ENCODE measurements at places on chromosomes 5 and 9.

DNA sequence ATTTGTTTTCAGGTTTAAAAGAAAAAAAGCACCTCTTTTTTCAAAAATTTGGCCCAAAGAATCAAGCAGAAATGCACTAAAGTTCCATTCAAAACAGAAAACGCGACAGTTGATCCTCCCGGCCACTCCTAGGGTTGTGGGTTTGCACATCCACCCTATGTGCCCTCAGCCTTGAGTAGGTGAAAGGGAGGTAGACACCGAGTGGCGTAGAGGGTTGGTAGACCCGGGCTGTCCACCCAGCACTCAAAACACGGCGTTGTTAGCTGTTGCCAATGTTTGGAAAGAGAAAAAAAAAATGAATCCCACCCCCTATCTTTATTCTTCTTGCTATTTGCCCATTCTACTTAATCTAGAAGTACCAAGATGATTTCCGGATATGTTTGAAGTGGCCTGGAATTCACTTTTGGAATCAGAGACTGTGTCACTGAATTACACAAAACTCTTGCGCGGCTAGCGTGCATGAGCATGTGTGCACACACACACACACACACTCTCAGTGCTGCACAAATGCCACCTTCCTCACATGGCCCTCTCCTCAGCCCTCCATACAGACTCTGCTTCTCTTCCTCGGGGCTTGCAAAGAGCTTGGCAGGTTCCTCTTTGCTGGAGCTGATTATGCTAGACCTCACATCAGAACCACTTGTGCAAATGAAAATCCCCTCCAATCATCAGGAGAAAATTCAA, 110.2 kb upstream of the HAND1 start:
- no peak for DNase-seq

- DNase-seq, result no peak
Observed at GRCh38 chr5:29229461-29229860, 1964.0 kb upstream of the CDH6 start.

GRCh38 chr5:33557605-33558004, 116.8 kb downstream of the TARS1 start:
- no peak for DNase-seq

GRCh38 chr5:52853650-52854049, 65.9 kb downstream of the ITGA1 start:
- DNase-seq, result no peak

- DNase-seq, result no peak
Observed at GRCh38 chr5:105101577-105101976, 1539.0 kb upstream of the NUDT12 start.

GRCh38 chr5:84729326-84729725, 344.6 kb upstream of the EDIL3 start:
- no peak for DNase-seq

DNA sequence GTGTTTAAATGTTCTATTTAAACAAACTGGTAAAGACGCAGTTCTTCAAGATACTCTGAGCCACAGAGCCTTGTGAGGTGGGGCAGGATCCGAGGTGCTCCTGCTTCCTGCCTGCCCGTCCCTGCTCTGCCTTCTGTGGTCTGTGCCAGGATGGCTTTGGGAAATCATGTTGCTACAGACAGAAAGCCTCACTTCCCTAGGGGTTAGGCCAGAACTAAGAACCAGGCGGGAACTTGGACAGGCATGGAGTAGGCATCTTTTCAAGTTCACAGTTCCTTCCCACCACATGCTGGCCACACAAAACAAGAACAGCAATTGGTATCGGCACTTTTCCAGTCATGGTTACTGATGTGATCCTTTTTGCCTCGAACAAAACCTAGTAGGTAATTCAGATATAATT, 67.7 kb upstream of the SPOCK1 start:
- DNase-seq, result no peak

GRCh38 chr5:139845846-139846681, 50.5 kb downstream of the PSD2 start:
- no peak for DNase-seq

- no peak for DNase-seq
Observed at GRCh38 chr9:71719088-71719487, 49.2 kb downstream of the CEMIP2 start.

- DNase-seq, result no peak
Observed at GRCh38 chr9:86405086-86405491, 50.9 kb upstream of the TUT7 start.

GRCh38 chr5:84281383-84281782, 103.3 kb downstream of the EDIL3 start:
- DNase-seq, result no peak

GRCh38 chr5:52043543-52043942, 660.3 kb downstream of the ISL1 start:
- peak; percentile 89 for DNase-seq
